ENCODE measurements at places on chromosomes 5 and 9.
A peak's percentile ranks its signal among the peaks of the same experiment; 100 is the strongest.

DNA sequence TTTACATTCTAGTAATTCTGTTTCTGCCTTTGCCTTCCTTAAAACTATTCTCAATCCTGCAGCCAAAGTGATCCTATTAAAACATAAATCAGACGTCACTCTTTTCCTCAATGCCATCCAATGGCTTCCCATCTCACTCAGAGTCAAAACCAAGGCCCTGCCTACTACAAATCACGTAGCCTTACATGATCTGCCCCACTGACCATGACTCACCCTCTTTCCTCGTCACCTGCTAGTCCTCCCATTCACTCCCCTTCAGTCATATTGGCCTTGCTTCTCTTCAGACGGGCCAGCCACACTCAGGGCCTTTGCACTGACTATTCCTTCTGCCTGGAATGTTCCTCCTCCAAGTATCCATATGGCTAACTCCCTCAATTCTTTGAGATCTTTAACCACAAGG is 39.0 kb upstream of the DMXL1 start:
- no peak for DNase-seq

DNA sequence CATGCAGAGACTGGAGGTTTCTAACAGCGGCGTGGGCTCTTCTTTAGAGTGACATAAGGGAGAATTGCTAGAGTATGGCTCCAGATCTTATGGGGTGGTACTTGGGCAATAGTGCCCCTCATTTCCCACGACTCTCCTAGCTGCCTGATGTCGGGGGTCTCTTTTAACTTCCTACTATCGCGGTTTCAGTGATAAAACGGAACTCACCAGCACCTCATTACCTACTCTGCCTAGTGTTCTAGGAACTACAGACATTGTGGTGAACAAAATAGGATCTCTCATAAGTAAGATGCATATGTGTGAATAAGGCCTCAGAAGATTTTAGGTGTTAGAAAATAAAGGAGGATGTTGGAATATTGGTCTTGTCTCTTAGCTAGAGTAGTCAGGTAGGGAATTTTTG is 1.1 kb downstream of the ICE1 start:
- peak; percentile 29 for DNase-seq

DNA sequence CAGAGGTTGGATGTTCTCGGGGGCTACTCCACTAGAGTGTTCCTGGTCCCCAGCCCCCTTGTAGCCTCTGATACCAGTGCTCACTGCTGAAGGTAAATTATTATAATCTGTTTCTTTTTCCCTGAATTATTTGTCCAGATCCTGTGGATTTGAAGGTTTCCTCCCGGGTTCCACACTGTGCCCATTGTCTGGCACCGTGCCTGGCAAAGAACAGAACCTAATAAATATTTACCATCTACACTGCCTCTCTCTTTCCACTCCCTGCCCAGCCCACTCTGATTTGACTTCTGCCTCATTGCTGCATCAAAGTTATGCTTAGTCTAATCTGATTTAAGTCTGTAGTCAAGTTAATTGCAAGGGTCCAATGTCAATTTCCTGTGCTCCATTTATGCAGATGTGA is 322.9 kb downstream of the NTRK2 start:
- no peak for DNase-seq

- DNase-seq = no peak
Measured at GRCh38 chr5:51632027-51632426, 248.8 kb downstream of the ISL1 start.

DNA sequence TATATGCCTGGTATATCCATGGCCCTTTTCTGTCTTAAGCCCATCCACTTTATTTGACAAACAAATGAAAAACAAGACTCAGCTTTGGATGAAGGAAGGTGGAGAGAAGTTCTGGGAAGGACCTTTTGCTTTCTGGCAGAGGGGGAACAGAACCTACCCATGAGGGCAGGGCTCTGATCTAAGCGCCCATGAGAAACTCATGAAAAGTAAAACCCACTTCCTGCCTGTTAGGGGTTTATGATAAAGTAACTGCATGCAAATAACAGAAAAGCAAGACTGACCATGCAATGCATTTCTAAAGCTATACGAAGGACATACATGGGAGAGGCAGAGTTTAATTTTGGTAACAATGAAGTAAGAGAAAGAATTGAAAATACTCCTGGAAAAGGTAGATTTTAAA is 181.9 kb upstream of the ADRA1B start:
- DNase-seq = no peak

- no peak for DNase-seq
Measured at GRCh38 chr9:132679946-132680625, 9.8 kb downstream of the GTF3C4 start.

DNA sequence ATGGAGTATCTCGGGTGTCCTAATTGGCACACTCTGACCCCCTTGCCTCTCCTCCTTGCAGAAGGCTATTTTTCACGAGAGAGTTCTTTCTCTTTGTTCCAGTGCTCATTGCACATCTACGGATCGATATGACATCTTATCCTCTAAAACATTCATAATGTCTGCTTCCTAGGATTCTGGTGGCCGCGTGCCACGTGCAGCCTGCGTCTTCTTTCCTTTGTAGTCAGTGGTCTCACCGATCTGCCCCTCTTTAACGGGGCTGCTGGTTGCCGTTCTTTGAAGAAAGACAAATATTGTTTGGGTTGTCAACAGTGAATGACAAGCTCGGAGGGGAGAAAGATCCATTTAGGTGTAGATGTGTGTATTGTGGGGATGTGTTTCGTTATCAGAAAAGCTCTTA is 252.4 kb upstream of the WWC1 start:
- DNase-seq = no peak

DNA sequence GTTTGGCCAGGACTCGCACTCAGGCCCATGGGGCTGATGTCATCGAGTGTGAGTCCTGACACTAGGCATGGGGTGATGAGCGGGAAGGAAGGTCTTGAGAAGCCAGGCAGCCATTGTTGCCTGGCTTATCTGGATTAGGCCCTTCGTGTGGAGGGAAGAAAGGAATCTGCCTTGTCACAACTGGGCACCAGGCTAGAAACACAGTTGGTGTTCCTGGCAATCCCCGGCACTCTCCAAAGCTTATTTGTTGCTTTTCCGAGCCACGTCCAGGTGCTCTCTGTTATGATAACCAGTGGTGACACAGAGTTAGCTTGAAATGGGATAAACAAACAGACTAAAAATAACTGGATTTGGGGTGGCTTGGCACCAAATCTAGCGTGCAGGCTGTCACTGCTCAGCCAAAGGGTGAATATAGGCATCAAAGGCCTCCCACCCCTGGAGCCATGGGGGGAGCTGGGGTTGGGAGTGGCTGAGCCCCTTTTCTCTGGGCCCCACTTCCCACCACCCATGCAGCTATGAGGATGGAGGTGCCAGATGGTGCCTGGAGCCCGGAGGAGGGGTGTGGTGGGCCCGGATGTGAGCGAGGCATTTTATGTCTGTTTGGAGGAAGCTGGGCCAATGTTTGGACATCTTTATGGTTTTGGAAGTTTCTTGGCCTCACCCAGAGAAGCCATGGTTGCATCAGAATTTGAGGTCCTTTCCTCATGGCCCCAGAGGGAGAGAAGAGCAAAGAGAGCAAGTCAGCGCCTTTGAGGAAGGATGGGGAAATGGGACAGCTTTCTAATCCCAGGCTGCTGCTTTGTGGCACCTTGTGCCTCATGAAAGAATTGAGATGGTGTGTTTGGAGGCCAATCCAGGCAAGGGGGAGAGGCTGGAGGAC is 98.0 kb upstream of the PITX1 start:
- DNase-seq = peak; percentile 71

DNA sequence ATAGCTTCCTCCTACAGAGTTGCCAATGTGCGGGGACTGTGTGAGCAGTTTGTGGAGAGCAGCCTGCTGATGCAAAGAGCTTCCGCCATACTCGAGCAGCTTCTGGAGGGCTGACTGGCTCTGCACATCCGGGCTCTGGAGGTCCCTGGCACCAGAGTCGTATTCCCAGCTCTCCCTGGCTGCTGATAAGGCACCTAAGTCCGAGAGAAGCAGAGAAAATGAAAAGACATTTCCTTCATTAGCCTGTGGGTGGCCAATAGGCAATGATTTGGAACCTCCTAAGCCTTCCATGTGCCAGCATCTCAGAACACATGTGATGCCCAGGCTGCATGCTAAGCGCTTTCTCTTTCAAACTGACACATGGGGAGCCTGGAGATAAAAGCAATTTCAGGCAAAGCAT is 94.3 kb downstream of the TSSK1B start:
- DNase-seq = peak; percentile 39

- DNase-seq = no peak
Measured at GRCh38 chr9:87127978-87128614, 180.8 kb upstream of the GAS1 start.

DNA sequence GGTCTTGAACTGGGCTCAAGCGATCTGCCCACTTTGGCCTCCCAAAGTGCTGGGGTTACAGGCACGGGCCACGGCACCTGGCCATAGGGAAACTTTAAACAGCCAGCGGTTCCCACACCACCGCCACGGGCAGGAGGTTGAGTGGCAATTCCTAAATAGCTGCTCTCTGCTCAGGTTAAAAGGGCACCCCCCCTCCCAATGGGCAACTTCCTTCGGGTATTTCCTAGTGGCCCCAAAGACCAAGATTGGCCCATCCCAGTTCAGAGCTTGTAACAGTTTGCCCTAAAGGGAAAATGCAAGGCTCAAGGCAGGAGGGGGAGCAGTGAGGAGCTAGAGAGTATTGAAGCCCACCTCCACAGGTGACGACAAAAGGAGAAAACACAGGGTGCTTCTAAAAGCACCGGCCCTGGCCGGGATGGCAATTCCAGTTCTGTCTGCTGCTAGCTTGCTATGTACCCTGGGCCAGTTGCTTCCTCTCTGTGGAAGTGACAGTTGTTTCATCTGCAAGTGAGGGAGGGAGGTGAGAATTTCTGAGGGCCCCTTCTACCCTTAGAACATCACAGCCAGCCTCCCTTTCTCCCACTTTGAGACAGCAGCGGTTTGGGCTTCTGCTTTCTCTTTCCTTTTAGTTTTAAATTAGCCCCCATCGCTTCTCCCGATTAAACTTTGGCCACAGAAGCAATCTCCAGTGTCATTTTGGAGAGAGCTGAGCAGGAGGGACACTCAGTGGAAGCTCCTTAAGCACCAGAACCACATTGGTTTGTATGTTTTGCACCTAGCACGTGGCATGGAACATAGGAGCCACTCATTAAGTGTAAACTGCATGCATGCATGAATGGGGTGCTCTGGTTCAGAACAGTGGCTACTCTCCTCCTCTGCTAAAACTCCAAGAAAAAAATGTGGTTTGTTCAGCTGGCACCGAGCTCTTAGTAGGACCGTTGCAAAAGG is 17.3 kb upstream of the TNIP1 start:
- DNase-seq = no peak

DNA sequence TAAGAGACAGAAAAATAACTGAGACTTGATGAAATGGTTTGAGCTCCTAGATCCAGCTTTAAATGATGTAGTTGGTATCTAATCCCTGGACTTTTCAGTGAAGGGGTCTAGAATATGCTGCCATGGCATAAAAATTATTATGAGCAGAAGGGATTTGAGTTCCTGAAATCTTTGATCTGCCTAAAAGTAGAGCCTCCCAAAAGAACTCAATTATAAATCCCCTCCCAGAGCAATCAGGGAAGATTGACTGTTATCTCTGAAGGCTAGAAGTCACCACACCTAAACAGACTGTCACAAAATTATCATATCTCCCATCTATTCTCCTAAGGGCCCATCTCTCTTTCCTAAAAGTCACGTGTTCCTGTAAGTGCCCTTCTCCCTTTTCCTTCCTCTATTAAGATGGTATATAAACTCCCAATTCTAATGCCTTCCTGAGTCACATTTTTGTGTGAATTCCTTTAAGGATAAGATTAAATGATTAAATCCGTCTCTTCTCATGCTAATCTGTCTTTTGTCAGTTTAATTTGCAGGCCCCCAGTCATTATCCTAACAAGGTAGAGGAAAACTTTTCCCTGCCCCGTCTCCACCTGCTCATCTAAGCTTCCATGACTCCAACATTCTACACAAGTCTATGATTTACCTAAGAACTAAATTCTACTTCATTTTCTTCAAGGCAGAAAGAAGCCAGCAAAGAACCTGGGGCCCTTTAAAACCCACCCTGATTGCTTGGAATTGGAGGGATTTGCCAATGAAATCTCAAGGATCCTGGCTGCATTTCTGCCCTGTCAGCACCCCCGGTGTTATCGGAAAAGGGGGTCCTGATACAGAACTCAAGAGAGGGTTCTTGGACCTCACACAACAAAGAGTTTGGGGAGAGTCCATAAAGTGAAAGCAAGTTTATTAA is 47.1 kb upstream of the PWWP2A start:
- DNase-seq = peak; percentile 53

DNA sequence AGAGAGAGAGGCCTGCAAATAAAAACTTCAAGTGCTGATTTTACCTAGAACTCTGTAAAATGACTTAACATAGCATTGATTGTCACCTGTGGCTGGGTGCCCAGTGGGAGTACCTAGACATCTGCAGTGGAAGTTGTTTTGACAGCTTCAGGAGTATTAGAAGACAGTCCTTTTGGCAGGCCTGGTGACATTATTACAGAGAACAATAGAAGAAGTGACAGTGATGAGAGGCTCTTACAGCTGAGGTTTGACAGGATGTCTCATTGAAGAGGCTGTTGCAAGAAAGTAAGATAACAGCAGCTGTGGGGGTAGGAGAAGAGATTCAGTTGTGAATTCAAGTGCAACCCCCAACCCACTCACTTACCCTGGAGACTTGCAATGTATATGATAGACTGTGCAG is 27.9 kb upstream of the MUSK start:
- DNase-seq = peak; percentile 46

- peak; percentile 65 for DNase-seq
Measured at GRCh38 chr9:117218951-117219350, 195.9 kb downstream of the ASTN2 start.

DNA sequence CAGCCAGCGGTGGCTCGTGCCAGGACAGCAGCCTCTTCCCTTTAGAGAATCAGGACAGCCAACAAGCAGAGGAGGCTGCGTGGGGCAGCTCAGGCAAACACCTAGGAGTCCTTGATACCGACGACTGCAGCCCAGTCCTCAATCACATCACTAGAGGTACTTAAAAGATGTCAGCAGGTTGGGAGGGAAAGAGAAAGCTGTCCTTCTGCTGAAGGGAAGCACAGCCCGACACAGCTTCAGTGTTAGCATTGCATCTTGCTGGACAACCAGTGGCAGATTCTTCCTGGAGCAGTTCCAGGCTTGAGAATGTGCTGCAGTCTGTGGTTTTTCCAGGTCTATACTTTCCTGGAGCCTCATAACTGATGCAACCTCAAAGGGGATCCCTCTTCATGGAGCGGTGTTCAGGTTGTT is 230.5 kb downstream of the SYK start:
- no peak for DNase-seq

GRCh38 chr9:132008184-132008803 is 71.4 kb downstream of the MED27 start:
- no peak for DNase-seq

DNA sequence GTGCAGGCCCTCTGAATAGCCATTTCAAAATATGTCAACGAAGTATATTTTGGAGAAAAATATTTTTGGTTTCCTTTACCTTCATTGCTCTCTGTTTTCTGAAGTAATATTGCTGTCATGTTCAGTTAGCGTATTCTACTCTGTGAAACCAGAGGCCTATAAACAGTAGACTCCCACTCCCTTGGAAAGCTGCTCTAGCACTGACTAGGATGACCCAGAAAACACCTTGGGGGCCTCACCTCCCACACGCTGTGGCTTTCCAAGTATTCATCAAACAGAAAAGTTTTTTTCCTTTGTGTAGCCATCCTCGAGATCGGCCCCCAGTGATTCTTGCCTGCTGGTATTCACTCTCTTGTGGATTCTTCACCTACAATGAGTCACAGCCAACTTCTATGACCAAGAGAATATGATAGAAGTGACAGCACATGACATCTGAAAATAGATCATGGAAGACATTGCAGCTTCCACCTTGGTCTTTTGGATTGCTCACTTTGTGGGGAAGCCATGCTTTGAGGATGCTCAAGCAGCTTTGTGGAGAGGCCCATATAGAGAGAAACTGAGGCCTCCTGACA is 28.9 kb upstream of the CTXN3 start:
- no peak for DNase-seq

- no peak for DNase-seq
Measured at GRCh38 chr5:115817386-115817785, 927 bp upstream of the CDO1 start.

Measured in NCI-H82 (cell line).